Activated T-helper 1 cell treated with anti-CD3 and anti-CD28 coated beads, Interleukin-2, amount 50 U/mL, for 16 hours (primary cell): ENCODE measurements at places on chromosomes 16 and 17.

GRCh38 chr16:79754501-79754900 lies 154.0 kb upstream of the MAF start:
- DNase-seq, result no peak

GRCh38 chr17:36493956-36494355 lies 7.5 kb downstream of the ZNHIT3 start:
- no peak for DNase-seq

DNA sequence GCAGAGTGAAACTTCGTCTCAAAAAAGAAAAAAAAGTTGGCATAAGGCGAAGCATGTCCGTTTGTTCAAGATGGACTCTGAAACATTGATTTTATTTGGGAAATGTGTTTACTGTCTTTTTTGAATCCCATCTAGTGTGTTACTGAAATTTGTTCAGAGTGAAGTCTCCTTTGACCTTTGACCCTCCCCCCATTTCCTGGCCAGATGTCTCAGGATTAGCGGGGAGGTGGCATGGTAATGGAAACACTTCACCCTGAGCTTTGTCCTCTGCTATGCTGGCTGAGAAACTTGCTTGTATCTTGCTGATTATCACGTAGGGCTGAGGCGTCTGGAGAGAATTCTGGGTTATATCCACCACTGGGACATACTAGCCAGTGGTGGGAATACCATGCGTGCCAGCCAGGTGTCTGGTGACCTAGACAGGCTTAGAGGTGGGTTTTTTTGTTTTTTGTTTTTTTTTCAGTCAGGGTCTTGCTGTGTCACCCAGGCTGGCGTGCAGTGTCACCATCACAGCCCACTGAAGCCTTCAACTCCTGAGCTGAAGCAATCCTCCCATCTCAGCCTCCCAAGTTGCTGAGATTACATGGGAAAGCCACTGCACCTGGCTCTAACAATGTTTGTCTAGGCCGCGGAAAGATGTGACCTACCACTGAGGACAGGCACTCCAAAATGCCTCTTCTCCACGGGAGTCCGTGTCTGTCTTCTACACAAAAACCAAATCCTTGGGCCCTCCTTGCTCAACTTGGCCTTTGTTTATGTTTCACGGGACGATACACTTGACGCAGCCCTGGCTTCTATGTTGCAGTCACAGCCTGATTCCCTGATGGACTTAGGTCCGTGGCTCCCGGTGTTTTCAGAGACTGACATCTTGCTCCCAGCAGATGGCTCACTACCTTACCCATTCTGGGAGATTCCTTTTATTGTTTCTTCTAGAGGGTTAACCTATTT lies 6.6 kb upstream of the GALK1 start:
- no peak for DNase-seq

- DNase-seq, result no peak
Observed at GRCh38 chr17:69069226-69069750, 8.6 kb upstream of the ABCA9 start.

- no peak for DNase-seq
Observed at GRCh38 chr16:85759631-85760419, 8.9 kb upstream of the C16orf74 start.

DNA sequence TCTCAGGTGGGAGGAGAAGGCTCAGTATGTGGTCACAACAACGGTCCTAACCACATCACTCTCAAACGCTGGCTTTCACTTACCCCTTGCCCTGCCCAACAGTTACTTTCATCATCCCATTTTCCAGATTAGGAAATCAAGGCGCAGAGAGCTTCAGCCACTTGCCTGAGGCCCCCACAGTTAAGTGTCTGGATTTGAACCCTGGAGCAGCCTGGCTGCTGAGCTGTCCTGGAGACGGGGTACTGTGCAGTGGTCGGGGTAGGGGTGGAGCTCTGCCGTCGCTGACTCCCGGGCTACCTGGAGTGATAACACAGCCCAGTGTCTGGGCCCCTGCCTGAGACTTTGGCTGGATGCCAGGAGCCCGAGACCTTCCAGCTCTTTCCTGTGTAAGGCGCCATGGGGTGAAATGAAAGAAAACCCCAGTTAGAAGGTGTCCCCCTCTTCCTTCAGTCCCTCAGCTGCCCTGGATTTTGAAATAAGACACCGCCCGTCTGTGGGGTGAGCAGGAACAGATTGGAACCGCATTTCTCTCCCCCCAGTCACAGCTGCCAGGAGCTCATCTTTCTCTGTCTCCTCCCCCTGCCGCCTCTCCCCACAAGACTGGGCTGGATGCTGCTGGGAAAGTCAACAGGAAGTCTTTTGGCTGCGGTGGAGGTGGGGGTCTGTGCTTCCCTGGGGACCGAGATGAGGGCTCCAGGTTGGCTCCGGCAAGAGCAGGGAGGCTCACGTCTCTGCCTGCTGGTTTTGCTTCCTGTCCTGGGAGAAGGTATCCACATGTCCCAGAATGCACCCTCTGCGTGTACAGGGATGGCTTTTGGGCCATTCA lies 280.2 kb downstream of the SEC14L1 start:
- DNase-seq, result peak; percentile 36

DNA sequence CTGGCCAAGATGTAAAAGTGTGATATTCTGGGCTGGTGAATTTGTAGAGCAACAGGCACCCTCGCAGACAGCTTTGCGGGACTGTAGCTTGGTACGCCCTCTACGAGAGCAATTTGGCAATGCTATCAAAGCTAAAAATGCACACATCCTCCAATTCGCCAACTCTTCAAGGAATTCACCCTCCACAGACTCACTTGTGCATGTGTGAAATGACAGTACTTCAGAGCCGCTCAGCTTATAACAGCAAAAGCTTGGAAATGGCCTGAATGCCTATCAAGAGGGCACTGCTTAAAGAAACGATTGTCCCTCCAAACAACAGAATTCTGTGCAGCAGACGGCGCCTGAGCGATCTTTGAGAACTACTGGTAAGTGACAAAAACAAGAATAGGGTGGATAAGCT lies 130.8 kb downstream of the SDK2 start:
- no peak for DNase-seq

DNA sequence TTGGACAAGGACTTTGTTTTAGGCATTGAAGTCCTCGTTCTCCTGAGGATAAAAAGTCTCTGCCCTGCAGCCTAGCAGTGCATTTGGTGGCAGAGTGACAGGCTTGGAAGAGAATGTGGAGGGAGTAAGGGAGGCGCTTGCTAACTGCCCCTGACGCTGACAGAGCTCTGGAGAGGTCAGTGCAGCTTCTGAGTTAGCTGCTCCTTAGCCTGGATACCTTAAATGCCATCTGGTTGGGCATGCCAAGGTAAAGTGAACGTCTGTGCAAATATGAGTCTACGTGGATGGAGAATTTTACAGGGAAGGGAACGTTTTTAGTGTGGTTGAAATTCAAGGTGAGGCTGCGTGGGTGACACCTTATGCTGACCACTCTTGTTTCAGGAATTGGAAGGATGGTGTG lies 44.4 kb downstream of the SEC14L1 start:
- no peak for DNase-seq

DNA sequence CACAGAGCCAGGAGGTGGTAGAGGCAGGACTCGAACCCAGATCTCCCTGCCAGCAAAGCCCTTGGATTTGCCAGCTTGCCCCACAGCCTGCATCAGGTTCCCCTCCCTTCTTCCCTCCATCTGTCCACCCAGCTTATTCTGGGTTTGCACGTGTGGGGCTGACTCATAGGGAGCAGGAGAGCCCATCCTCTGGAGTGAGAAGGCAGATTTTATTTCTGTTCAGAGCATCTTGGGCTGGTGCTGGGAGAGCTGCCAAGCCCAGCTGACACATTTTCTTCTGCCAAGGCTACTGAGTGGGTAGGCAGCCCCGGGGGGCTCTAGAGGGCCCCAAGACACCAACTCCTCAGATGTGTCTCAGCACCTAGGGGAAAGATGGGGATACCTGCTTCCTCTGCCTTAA lies 106.3 kb upstream of the CRHR1 start:
- DNase-seq, result no peak

DNA sequence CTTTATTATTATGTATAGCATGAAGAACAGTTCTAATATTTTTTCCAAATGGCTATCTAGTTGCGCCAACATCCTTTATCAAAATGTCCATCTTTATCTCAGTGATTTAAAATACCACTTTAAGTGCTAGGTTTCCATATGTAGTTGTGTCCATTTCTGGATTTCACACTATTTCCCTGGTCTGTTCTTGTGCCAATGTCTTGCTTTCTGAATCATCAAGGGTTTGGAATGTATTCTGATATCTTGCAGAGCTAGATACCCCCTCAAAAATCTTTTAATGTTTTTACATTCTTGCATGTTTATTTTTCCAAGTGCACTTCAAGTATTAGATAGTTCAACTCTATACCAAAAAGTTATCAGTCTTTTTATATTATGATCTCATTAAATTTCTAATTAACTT lies 14.3 kb downstream of the MBTD1 start:
- DNase-seq, result no peak

DNA sequence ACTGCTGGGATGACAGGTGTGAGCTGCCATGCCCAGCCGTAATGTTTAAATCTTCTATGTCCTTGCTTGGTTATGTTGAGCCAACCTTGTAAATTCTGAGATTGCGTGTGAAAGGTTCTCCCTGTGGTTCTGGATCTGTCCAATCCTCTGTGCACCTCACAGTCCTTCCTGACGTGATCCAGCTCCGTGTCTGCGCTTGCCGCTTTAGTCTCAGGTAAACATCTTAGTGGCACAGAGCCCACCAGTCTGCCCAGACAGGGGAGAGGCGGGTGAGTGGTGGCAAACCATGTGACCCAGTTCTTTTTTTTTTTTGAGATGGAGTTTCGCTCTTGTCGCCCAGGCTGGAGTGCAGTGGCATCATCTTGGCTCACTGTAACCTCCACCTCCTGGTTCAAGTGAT lies 13.9 kb downstream of the SLC25A10 start:
- DNase-seq, result no peak

DNA sequence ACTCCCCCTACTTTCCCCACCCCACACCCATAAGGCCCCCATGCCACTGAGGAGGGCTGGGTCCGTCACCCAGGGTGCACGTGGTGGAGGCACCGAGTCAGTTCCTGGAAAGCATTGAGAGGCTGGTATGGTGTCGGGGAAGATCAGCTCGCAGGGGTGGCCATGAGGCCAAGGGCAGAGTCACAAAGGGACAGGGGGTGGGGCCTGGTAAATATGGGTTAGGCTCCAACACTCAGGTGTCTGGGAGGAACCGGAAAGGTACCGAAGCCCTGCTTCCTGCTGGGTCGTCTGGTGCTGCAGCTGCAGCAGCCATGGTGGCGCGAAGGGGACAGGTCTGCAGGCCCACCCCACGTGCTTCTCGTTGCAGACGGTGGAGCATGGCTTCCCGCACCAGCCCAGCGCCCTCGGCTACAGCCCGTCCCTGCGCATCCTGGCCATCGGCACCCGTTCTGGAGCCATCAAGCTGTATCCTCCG lies 30.2 kb downstream of the LLGL2 start:
- no peak for DNase-seq

GRCh38 chr17:59154721-59155438 lies at the start of gene SKA2:
Gene SKA2 (minus strand): TSS chr17:59155186. CDS start chr17:59155163, 23 bp downstream.
- DNase-seq, result peak; percentile 90

DNA sequence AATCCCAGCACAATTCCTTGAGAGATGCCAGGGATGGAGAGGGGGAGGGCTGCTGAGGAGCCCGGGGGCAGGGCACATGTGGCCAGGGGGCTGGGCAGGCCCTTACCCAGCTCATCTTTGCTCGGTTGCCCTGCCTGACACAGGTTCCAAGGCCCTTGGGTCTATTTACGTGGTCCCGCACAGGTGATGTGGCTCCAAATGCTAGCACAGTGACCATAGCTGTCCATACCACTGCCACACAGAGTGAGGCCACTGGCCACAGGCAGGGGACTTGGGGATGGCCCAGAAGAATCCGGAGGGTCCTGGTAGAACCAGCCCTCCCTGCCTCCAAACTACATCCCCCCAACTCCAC lies 10.0 kb upstream of the PRR29 start:
- no peak for DNase-seq

DNA sequence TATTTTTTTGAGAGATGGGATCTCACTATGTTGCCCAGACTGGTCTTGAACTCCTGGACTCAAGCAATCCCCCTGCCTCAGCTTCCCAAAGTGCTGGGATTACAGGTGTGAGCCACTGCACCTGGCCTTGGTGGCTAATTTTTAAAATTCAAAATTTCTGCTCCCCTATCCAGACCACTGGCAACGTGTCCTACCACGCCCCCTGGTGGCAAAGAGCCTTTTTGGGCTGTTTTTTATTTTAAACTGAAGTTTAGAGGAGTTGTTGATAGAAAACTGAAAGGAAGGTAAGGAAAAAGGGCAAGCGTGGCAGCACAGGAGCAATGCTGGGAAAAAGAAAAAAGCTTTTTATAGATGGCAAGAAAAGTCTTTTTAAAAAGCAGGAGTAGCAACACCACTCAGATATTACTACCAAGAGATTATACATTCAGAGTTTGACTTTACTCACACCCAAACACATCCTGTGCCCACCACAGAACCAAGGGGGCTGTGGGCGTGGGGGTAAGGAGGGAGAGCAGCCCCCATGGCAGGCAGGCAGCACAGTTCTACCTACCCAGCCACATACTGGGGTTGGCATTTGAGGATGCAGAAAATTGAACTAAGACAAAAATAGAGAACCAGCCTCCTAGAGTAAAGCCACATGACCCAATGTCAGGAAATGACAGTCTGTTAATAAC lies 4.2 kb upstream of the MXRA7 start:
- DNase-seq, result peak; percentile 59

- peak; percentile 6 for DNase-seq
Observed at GRCh38 chr16:9090101-9090959, 1.1 kb upstream of the HAPSTR1 start.

- DNase-seq, result no peak
Observed at GRCh38 chr17:7611635-7612293, 2.9 kb downstream of the FXR2 start.

GRCh38 chr17:67256075-67256732 lies 11.2 kb upstream of the HELZ start:
- DNase-seq, result no peak

DNA sequence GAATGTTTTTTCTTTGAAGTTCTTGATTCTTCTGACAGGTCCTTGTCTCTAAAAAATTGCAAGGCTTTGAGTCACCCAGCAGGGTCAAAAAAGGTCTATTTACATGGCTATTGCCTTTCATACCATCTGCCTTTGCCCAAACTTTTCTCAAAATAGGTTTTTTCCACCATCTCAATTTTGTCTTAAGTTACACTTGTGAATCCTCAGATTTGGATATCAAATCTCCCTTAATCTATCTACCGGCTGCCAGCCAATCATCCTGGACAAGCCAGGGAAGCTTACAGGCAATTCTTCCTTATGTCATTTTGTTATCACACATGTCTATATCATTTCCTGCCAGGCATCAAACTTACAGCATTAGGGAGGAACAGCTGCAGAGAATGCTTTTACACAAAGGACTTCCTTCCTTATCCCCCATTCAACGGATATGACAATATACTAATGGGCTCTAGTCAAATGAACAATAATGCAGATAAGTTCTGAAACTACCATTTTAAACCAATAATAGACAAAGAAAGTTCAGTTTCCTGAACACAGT lies 104.1 kb upstream of the CORO6 start:
- DNase-seq, result no peak

DNA sequence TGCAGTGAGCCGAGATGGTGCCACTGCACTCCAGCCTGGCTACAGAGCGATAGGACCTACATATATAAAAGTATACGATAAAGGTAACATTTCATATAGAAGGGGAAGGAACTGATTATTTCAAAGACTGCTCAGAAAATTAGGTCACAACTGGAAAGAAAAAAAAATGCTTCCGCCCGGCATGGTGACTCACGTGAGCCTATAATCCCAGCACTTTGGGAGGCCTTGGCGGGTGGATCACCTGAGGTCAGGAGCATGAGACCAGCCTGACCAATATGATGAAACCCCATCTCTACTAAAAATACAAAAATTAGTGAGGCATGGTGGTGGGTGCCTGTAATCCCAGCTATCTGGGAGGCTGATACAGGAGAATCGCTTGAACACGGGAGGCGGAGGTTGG lies 7.8 kb downstream of the TEX14 start:
- DNase-seq, result no peak
